Adrenal gland (tissue), 19 donors: ENCODE measurements at places on chromosomes 7 and 10.

GRCh38 chr10:79381804-79382221 is 34.5 kb downstream of the PPIF start:
- no peak for DNase-seq

- DNase-seq = no peak
Measured at GRCh38 chr10:12382956-12383531, 33.7 kb downstream of the CAMK1D start.

DNA sequence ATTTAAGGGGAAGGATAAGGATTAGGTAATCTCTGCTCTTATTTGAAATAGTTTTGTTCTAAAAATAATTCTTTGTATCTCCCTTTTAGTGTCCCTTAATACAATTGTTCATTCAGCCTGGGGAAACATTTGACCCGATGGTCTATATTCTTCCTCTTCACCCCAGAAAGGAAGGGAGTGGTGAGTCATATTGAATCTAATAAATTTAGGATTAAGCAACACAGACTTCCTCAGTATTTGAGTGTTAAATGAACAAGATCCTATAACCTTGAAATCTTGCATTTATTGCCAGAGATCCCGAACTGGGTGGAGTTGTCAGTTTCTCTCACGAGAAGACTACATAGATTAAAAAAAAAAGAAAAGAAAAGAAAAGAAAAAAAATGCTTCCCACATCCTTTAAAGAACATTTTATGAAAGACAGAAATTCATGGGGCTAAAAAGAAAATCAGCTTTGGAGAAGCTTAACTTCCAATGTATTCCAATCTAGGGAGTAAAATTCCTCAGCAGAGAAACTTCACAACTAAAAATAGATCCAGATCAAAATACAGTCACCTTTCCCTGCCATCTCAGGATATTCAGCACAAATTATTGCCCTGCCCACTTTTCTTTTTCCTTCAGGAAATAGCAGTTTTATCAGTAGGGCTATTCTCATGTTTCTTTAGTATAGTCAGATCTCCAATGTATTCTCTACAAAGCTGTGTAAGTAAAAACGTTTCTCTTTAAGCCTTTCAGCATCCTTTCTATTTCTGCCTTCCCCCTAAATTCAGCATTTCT is 82.2 kb downstream of the SEMA3D start:
- no peak for DNase-seq

GRCh38 chr10:61852261-61852660 is 49.2 kb upstream of the ARID5B start:
- no peak for DNase-seq

DNA sequence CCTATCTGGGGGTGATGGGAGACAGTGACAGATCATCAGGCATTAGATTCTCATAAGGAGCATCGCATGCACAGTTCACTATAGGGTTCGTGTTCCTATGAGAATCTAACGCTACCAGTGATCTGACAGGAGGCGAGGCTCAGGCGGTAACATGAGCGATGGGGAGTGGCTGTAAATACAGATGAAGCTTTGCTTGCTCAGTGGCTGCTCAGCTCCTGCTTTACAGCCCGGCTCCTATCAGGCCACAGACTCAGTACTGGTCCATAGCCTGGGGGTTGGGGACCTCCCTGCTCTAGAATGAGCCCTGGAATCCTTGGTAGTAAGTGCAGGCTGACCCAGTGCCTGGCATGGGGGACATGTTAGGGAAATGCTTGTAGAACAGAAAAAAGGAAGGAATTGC is 426.0 kb downstream of the TYW1 start:
- no peak for DNase-seq

DNA sequence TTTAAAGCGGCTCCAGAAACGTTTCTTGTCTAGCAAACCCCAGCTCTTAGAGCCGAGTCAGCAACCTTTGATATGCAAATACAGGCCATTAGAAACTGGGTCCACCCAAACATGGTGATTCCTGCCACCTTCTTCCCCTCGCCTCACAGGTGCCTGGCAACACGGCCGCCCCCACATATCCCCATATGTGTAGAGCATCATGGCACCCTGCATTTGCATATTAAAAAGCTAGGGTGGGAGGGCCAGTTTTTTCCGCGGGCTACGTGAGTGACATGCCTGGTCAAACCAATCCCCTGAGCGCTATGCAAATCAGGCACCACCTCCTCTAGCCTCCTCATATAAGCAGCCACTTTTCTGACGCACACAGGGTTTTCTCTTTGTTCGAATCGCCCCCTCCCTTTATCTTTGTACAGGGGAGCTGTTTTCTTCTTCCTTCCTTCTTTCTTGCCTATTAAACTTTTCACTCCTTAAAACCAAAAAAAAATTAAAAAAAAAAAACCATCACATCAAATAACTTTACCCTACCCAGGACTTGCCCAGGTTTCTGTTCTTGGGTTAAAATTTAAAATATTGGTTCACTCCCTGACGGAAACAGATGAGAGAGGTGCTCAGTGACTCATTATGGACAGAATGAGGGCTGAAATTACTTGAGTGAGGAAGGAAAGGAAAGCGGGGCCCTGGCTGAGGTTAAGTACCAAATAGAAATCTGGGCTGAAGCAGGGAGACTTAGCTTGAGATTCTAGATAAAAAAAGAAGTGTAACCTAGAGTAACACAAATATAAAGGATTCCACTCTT is 59.8 kb downstream of the COA1 start:
- no peak for DNase-seq

DNA sequence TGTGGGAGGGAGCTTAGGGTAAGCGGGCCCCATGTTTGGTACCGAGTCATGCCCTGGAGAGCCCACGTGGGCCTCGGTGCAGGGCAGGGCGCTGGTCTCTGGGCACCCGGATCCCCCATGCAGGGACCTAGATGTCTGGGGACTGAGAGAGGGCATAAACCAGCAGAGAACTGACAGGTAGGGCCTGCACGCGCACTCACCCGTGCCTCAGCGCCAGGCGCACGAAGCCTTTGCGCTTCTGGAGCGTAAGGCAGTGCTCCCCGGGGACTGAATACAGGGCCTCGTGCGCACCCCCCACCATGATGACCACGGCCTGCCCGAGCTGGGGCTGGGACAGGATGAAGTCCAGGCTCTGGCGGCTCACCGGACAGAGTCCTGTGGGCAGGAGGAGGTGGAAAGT is 2.8 kb downstream of the MOGAT3 start:
- no peak for DNase-seq

DNA sequence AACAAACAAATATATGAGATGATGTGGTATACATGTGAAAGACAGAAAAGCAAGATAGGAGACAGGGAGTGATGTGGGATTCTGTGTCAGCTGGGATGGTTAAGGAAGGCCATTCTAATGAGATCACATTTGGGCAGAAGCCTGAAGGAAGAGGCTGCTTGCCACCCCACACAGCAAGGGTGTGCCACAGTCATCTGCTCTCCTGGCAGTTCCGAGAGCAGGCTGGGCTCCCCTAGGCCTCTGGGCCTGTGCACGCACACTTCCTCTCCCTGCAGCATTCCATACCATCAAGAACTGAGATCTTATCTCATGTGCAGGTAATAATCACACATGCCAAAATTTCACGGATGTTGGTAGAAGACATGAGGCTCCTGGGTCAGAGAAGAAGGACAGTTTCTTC is 43.1 kb downstream of the SYPL1 start:
- DNase-seq = no peak

DNA sequence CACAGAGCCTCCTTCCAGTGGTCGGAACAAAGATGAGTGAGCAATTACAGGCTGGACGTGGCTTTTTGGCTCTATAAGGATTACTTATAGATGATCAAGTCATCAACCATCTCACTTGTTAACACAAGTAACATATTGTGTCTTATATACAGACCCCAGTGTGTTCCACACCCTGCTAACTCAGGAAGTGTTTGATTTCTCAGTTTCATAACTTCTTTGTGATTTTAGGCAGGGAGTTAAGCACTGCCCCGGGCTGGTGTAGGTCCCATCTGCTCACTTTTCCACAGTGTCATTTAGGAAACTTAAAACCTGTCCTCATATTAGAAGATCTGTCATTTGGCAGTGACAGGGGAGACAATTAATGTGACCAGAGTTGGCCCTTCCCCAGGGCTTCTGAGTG is 6.2 kb downstream of the FOXI2 start:
- DNase-seq = no peak

DNA sequence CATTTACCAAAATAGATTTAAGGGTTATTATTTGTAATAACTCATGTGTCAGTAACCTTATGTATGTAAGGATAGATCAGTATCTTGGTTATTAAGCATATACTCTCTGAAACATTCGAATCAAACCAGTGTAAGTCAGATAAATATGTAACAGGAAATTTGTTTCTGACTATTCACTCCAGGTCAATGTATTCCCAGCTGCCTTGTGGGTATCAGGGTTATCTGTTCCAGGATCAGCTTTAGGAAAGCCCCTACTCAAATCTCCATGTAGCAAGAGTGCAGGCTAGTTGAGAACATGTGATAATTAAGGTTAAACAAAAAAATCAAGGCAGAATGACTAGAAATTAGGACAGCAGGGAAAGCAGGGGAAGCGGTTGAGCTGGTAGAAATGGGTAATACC is 201.7 kb downstream of the AUTS2 start:
- no peak for DNase-seq

DNA sequence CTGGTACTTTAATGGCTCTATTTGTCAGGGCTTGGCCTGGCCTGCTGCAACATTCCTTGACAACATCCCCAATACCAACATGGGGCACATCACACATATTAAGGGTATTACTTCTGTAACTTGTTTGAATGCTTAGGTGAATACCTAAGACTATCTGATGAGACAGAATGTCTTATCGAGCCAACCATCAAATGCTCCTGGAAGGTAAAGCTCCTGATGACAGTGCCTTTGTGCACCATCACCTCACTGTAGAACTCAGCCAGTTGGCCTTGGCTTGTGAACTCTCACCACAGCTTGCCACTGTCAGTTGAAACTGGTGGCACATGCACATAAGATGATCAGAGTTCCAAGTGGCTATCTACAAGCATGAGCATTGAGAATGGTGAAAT is 3.7 kb upstream of the MYO1G start:
- no peak for DNase-seq

DNA sequence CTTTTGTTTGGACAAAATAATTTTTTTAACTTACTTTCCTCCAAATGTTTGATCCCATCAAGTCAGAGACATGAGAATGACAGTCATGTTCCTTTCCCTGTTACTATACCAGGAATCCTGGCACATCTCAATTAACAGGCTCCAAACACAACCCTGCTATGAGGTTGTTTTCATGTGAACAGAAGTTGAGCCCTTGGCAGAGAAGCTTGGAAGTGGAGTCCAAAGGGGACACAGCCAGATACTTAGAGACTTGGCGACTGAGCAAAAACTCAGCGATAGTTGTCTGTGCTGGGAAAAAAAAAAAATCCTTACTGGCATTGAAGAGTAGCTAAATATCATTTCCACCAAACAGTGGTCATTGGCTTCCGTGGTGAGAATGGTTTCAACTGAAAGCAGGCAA is 12.8 kb downstream of the TUBAL3 start:
- no peak for DNase-seq

- no peak for DNase-seq
Measured at GRCh38 chr10:97034301-97034700, 151.5 kb downstream of the SLIT1 start.

GRCh38 chr10:118534136-118534535 is 61.3 kb downstream of the PRLHR start:
- no peak for DNase-seq

DNA sequence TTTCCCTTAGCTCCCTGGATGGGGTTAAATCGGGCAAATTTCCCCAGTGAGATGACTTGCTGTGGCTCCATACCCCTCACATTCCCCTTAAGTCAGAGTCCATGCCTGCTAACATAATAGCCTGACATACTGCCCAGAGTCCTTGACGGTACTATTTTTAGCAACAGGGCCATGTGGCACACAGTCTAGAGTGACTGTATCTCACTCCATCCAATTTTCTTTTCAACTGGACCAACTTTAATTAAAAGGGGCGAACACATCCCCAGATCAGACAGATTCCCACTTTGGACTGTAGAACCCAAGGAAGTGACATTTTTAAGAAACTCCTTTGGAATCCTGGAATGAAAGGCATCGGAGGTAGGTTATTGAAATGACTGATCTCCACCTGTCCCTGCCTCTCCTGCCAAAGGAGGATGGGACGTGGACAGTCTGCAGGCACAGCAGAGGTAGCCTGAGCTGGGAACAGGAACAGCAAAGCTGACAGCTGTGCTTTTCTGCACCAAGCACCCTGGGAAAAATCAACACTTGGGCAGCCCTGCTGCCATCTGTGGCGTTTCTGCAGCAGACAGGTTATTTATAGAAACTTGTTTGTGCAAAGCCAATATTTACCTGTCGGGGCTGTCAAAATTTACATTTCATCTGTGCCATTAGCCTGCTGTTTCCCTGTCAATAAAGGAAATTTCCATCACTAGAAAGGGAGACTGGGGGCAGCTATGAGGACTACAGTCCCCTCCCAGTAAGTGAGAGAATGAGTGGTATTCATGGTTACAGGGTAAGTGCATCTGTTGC is 221.5 kb upstream of the AOAH start:
- no peak for DNase-seq

DNA sequence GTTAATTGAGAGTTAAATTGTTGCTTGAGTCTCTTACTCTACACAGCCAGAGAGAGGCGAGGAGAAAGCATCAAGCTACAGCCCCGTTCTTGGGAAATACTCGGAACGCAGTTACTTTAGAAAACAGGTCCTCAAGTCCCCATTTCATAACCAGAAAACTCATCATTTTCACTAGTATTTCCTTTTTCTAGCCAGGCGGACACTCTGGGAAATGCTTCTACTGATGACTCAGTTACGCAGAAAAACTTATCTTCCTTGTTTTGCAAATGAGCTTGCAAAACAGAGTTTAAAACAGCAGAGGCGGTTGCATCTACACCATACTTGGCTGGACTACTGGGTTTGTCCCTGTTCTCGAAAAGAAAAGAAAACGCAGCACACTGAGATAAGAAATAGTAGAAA is 111.4 kb upstream of the FGFR2 start:
- DNase-seq = no peak

GRCh38 chr7:88450874-88451273 is 144.2 kb upstream of the STEAP4 start:
- DNase-seq = no peak

- DNase-seq = no peak
Measured at GRCh38 chr7:104838537-104839299, 175.3 kb upstream of the KMT2E start.
